ENCODE measurements at places on chromosomes 3 and 15.
A peak's percentile ranks its signal among the peaks of the same experiment; 100 is the strongest.

- DNase-seq, result peak; percentile 28
Measured at GRCh38 chr3:80688814-80689213, 921.0 kb upstream of the ROBO1 start.

- no peak for DNase-seq
Measured at GRCh38 chr3:38169027-38169317, 3.6 kb downstream of the OXSR1 start.

DNA sequence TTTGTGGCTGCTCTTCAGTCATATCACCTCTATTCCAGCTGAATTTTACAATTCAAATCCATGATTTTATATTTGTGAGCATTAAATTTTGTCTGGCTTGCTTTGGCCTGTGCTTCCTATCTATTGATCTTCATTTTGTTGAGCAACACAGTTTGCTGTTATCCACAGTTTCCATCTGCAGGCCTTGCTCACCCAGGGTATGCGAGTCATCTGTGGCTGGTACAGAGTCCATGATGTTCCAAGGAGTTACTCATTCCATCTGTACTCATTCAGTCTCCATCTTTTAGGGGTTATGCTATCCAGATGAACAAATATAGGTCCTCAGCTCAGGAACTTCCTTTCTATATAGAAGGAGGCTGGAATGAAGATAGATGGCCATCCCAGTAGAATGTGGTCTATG is 70.1 kb upstream of the CCK start:
- DNase-seq, result no peak

DNA sequence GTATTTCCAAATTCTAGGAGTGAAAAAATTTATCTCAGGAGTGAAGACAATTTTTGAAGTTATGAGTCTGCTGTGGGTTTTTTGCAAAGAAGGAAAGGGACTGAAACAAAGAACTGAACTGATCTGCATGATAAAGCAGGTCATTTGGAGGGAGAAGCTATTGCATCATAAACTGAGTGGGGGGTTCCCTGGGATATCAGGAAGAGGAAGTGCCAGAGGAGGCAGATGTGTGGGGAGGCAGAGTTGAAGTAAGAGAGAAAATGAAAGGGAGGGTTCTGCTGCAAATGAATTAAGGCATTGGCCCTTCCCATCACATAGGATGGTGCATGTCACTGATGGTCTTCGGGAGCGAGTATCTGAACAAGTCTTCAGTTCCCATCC is 379.2 kb downstream of the VPS13C start:
- no peak for DNase-seq

- DNase-seq, result no peak
Measured at GRCh38 chr15:35061825-35062737, 23.0 kb downstream of the NANOGP8 start.

- DNase-seq, result no peak
Measured at GRCh38 chr3:145882436-145882835, 278.5 kb downstream of the PLOD2 start.

GRCh38 chr3:125480656-125481374 is 39.2 kb downstream of the SNX4 start:
- DNase-seq, result peak; percentile 9

GRCh38 chr15:62068810-62069167 is 2.0 kb downstream of the C2CD4A start:
- no peak for DNase-seq

- DNase-seq, result peak; percentile 75
Measured at GRCh38 chr3:94004301-94004910, 24.0 kb downstream of the STX19 start.

GRCh38 chr3:27939521-27939920 is 217.4 kb upstream of the EOMES start:
- no peak for DNase-seq

- DNase-seq, result peak; percentile 84
Measured at GRCh38 chr3:9111866-9112265, 137.6 kb downstream of the SRGAP3 start.

- DNase-seq, result no peak
Measured at GRCh38 chr3:190581041-190581541, 67.2 kb downstream of the IL1RAP start.

Data from Ammon's horn (tissue), 1 donor.